Endothelial cell (in vitro differentiated cells): ENCODE measurements at places on chromosomes 3 and 15.

- DNase-seq = no peak
Observed at GRCh38 chr3:29164825-29165224, 116.0 kb upstream of the RBMS3 start.

- no peak for DNase-seq
Observed at GRCh38 chr3:150662410-150663200, 41.1 kb downstream of the ERICH6 start.

- DNase-seq = no peak
Observed at GRCh38 chr3:139676108-139676507, 1.7 kb downstream of the NMNAT3 start.

DNA sequence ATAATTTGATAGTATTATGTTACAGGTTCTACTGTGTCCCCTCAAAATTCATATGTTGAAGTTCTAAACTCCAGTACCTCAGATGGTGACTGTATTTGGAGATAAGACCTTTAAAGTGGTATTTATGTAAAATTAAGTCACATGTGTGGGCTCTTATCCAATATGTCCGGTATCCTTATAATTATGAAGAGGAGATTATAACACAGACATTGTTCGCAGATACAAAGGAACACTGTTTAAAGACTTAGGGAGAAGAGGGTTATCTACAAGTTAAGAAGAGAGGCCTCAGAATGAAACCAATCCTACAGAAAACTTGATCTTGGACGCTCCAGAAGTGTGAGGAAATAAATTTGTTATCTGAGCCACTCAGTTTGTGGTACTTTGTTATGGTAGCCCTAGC is 50.9 kb downstream of the DPH6 start:
- DNase-seq = no peak

DNA sequence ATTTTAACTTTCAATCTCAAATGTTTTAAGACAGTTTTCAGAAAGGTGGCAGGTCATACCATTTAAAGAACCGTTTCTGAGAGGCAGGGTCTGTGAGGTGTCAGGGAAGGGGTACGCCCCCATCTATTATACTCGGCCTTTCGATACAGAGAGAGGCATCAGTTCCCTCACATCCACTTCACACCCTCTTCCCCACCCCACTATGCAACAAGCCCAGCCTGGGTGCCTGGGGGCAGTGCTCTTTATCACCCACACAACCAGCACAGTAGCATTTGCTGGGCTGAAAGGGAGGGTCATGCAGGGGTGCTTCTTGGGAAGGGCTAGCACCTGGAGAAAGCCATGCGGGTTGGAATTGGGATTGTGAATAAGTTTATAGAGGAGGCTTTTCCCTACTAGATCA is 56.0 kb upstream of the KCNMB2 start:
- no peak for DNase-seq

- DNase-seq = no peak
Observed at GRCh38 chr3:147937891-147938290, 528.7 kb downstream of the ZIC1 start.

DNA sequence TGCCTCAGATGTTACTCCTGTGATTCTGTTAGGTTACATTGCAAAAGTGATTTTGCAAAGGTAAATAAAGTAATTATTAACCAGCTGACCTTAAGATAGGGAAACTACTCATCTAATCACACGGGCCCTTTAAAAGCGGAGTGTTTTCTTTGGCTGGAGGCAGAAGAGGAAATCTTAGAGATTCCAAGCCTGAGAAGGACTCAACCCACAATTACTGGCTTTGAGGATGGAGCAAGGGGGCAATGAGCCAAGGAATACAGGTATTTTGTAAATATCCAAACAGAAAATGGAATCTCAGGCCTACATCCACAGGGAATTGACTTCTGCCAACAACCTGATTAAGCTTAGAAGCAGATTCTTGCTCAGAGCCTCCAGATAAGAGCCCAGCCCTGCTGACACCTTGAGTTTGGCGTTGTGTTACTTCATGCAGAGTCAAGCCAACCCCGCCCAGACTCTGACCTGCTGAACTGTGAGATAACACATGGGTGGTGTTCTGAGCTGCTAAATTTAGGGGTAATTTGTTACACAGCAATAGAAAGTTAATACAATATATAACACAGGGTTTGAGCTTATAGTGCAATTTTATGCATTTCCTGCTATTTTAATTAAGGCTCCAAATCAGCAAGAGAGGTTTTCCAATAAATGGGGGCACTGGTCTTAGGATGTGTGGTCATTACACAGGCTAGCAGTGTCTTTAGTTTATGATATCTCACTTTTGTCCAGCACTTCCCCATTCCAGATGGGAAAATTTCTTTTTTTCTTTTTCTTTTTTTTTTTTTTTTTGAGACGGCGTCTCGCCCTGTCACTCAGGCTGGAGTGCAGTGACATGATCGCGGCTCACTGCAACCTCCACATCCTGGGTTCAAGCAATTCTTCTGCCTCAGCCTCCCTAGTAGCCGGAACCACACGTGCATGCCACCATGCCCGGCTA is 19.5 kb downstream of the NFKBIZ start:
- no peak for DNase-seq

GRCh38 chr3:189838291-189838690 is 207.1 kb downstream of the TP63 start:
- no peak for DNase-seq

- no peak for DNase-seq
Observed at GRCh38 chr3:16255726-16256125, 9.0 kb downstream of the DPH3 start.

GRCh38 chr15:31403606-31404005 is 77.0 kb downstream of the KLF13 start:
- DNase-seq = no peak
